T follicular helper cell (primary cell): ENCODE measurements at places on chromosomes 3 and 15.

DNA sequence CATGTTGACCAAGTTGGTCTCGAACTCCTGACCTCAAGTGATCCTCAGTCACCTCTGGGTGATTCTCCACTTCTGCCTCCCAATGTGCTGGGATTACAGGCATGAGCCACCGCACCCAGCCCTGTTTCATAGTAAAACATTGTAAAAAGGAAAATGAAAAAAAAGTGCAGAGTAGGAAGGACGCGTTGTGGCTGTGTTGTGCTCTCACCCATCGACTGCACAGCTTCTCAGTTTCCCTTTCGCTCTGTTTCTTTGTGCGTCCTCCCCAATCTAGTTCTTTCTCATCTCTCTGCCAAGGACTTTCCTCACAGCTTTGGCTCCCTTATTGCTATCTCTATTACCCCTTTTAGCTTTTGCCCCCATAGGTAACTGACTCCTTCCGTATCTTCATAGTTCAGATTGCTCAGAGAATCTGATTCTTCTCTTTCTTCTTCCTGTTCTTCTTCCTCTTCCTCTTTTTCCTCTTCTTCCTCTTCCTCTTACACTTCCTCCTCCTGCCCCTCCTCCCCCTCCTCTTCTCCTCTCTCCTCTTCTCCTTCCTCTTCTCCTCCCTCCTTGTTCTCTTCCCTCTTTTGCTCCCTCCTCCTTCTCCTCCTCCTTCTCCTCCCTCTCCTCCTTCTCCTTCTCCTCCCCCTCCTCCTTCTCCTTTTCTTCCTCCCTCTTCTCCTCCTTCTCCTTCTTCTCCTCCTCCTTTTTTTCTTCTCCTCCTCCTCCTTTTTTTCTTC lies 81.1 kb upstream of the VGLL4 start:
- no peak for DNase-seq

DNA sequence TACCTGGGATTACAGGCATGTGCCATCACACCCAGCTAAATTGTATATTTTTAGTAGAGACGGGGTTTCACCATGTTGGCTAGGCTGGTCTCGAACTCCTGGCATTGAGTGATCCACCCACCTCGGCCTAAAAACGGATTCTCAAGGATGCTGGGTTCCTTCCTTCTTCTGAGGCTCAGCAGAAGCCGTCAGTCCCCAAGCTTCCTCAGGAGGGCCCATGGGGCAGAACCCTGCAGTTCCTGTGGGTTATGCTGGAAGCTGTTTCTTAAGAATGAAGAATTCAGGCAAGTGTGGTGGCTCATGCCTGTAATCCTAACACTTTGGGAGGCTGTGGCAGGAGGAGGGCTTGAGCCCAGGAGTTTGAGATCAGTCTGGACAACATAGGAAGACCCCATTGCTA lies 29.0 kb upstream of the ZNF710 start:
- DNase-seq, result no peak

GRCh38 chr3:88963003-88963402 lies 144.4 kb upstream of the EPHA3 start:
- no peak for DNase-seq

GRCh38 chr3:184663756-184664155 lies 48.1 kb downstream of the MAGEF1 start:
- DNase-seq, result no peak

DNA sequence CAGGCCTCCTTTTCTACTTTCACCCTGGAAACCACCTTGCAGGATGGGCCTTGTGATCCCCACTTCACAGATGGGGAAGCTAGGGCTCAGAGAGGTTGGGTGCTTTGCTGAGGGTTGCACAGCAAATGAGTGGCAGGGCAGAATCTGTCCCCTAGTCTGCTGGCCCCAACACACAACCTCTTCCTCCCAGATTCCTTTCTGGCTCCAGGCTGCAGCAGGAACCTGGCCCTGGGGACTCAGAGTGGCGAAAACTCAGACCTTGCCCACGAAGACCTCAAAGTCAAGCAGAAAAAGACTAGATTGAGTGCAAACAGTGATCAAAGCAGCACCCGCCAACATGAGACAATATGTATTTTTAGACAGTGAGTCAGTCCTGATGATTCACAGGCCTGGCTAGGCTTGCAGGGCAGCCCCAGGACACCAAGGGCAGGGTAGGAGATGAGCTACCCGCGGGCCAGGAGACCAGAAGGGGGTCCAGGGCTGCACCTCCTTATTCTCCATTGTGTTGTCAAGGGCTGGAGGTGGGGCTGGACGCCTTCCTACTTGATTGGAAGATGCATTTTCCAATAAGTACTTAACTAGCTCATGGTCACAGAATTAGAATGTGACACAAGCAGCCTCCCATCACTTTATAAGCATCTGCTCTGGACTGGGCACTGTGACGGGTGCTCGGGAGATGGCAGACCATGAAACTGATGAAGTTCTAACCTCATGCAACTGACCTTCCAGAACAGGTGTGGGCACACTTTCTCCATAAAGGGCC lies 23.9 kb downstream of the GOLGA6L2 start:
- no peak for DNase-seq

DNA sequence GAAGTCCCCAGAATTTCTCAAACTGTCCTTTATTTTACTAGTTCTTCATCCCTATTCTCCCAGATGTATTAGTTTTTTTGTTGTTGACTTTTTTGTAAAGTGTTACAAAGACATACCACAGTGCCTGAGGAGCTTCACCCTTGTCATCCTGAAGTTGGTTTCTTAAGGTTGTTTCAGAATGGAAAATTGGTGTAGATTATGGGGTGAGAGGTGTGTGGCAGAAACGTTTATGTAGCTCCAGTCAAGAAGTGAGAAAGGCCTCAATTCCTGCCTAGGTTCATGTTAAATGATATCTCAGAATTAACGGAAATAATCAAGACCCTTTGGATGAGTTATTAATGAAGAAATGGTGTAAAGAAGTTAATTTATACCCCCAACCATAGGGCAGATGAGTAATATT lies 6.8 kb downstream of the EDEM1 start:
- no peak for DNase-seq

DNA sequence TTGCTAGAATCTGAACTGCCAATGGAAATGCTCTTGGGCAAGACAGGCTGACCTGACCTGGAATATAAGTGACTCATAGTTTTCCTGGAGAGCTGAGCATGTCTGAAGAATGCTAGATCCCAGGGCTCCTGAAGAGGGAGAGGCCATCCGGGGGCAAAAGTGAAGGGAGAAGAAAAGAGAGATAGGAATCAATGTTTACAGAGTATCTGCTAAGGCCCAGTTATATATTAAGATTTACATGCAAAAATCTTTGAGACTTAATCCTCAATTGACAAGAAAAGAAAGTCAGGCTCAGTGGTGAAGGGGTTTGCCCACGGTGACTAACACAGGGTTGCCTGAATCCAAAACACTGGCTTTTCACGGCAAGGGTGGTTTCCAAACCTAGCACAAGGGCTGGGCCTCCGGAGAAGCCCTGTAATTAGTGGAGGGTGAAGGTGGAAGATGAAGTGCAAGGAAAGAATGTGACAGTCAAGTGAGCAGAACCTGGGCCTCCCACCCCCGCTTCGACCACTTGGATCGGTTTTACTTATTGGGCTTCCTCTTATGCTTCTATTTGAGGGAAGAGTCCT lies 91.7 kb upstream of the FGF12 start:
- no peak for DNase-seq

GRCh38 chr3:134667956-134668355 lies 17.1 kb upstream of the KY start:
- DNase-seq, result no peak

DNA sequence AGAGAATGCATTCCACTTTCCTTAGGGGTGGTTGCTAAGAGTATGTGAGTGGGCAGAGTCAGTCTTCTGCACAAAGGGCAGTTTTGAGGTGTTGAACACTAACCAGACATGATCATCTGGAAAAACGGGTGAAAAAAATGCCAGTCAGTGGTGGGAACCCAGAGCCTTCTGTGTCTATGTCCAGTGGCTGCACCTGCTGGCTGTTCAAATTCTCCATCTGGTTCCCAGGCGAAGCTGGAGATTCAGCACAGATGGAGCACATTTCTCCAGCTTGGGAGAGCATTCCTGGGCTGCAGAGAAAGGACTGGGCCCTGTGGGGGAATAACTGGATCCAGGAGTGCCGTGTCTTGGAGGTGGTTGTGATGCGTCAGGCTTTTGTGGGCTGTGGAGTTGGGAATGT lies 74.1 kb downstream of the TRAK1 start:
- DNase-seq, result no peak

GRCh38 chr3:143081844-143082778 lies 37.5 kb upstream of the CHST2 start:
- no peak for DNase-seq

GRCh38 chr15:42549032-42549491 lies 424 bp downstream of the HAUS2 start:
- no peak for DNase-seq

DNA sequence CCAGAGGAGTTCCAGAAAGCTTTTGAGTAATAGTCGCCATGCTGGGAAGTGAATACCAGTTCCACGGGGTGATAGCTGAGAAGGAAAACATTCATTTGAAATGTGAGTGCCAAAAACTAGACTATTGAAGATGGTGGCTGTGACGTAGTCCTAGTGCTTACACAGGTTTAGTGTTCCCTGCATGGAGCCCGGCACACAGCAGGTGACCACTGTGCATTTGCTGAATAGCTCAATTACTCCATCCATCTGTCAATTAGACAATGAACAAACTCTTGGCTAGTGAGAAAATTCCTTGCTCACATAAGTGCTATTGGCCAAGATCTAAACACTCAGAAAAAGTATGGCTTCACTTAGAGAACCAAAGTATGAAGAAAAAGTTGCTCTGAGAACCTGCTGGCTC lies 448.1 kb upstream of the WNT5A start:
- no peak for DNase-seq

GRCh38 chr3:151075869-151076562 lies 9.4 kb upstream of the MED12L start:
- no peak for DNase-seq

- no peak for DNase-seq
These were observed 23.3 kb downstream of the CTSH start for GRCh38 chr15:78921517-78921916.

DNA sequence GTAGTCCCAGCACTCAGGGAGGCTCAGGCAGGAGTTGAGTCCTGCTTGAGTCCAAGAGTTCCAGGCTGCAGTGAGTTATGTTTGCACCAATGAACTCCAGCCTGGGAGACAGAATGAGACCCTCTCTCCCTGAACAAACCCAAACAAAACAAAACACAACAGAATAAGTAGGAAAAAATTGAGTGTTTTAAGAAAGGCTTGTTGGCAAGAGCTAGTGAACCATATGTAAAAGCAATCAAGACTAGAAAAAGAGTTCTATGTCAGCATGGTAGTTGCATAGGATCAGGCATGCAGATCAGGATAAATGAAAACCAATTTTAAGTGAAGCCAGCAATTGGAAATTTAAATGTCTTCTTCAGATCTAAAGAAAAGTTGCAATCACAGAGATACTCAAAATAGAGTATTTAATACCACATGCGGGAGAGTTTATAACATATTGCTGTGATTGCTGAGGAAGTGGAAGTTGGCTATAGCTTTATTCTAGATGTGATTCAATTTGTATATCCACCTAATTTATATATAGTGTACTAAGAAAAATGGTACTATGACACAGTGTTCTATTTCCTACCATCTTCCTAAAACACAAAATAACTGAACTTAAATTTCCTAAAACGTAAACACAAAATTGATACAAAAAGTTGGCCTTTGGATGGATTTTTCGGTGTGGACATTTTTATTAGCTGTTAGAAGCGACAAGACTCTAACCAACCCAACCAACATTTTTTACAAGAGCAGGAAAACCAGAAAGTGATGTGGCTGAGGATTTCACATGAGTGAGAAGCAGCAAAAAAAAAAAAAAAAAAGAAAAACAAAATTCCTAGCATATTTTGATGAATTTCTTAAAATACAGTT lies 101.9 kb upstream of the ROBO1 start:
- no peak for DNase-seq

DNA sequence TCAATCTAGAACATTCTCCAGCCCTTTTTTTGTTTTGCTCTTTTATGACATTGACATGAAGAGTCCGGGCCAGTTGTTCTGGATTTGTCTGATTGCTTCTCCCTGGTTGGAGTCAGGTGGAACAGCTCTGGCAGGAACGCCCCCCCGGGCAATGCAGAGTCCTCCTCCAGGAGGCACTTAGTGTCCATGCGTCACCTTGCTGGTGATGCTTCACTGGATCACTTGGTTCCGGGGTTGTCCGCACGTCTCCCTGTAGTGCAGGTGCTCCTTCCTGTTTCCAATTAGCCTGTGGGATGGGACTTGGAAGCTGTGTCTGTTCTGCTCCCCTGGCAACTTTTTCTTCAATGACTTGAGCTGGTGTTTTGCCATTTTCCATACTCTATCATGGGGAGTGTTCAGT lies 9.8 kb downstream of the CSK start:
- no peak for DNase-seq

DNA sequence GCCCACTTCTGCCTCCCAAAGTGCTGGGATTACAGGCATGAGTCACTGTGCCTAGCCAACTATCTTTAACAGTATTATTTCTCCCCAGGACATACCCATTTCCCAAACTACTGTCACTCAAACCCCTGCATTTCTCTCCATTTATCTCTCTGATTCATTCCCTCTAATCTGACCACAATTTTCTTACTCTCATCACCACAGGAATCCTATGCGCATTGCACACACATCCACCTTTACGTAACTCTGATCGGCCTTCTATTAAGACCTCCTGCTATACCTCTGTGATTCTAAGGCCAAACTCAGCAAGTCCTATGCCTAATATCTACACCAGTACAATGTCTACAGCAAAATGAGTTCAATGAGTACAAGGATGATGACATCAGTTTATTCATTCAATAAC lies 235.0 kb downstream of the ULK4 start:
- DNase-seq, result no peak

DNA sequence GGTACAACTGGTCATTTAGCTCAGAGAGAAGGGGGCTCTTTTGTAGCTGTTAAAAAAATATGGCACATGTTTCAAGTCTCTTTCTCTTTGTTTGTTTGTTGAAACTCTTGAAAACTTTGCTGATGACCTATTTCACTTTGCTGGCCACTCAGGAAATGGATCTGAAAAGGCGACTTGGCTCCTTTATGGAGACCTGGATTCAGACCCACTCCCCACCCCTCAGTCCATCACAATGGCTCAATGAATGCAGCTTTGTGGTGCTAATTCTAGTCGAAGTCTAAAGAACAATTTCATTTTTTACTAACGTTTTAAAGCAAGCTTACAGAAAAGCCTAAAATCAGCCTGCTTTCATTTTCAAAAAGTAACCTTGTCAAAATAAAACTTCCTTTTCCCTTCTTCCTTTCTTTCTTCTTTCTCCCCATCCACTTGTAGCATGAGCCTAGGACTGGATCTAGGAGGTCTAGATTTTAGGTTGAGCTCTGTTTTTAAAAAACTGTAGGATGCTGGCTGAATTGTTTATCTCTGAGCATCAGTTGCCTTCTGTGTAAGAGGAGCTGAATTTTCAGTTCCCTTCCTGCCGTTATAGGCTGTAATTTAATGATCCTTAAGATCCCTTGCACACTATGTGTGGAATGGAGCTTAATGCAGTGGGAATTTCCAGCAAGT lies 165.5 kb upstream of the FEZF2 start:
- DNase-seq, result no peak

GRCh38 chr3:55297245-55297644 lies 189.9 kb downstream of the WNT5A start:
- DNase-seq, result no peak

DNA sequence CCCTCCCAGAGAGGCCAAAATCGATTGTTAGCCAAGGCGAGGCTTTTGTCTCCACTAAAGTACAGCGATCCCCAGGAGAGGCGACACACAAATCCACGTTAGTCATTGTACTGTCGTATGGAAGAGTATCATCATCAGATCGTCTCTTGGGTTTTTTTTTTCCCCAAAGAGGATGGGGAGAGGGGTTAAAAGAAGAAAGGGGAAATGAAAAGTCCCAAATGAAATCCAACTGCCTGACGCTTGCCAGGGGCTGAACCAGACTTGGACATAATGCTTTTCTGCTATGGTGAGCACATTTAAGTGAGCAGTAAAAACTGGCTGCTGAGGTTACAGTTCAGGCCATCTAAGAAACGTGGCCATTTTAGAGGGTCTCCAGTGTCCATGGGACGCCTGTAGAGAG lies 37.9 kb upstream of the CTSH start:
- DNase-seq, result no peak
